ENCODE measurements at places on chromosomes 4 and X.

DNA sequence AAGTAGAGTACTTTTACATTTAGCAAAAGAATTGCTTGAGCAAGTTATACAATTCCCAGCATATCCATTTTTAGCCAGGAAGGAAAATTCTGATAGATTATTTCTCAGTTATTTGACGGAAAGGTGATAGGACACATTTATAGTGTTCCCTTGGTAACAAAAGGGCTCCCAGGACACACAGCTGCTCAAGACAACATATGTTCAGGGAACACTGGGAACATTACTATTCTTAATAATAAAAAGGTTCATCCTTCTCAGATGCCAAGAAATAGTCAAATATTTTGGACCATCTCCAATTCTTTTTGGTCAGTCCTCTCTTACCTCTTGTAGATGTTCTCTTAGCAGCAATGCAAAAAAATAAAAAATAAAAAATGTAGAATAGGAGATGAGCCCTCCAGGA is 66.8 kb upstream of the SMAD1 start:
- no peak for DNase-seq
- H3K27me3 ChIP-seq, result no peaks in the 10 kb centered on the region
- H3K27ac ChIP-seq, result no peak overlapping the region
- H3K4me3 ChIP-seq, result no peak overlapping the region

DNA sequence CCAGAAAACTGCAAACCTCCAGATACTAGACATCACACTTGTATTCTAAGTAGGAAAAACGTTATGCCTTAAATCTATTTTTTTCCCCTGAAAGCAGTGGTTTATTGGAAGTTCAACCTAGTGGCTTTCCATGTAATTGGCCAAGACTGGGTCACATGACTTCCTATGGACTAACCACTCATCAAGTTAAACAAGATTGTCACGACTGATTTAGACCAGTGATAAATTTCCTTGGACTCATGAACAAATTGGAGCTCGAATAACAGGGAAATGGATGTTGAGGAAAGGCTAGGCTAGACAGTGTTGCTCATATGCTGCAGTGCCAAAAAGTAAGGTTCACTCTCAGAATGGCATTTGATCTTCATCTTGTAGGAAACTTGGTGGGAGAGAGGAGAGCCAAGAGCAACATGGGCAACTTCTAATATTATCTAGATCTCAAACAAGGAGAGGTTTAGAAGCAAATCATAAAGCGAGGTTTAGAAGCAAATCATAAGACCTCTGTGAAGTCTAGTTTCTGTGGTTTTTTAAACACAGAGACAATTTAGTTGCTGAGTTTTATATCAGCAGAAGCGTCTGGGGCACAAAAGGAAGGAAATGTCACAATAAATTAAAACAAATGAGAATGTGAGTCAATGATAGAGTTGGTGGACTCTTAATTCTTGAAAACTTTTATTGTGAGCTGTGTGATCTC is 165.6 kb upstream of the BOD1L1 start:
- no peak overlapping the region for H3K4me3 ChIP-seq
- no peak overlapping the region for H3K27ac ChIP-seq
- H3K36me3 ChIP-seq, result no peaks in the 10 kb centered on the region

GRCh38 chrX:47234583-47234982 is 1.8 kb downstream of the USP11 start:
- H3K27ac ChIP-seq, result peak overlapping the region; percentile 100
- no peaks in the 10 kb centered on the region for H3K27me3 ChIP-seq
- DNase-seq, result no peak
- peaks cover 39% of the 10 kb centered on the region for H3K4me1 ChIP-seq
- H3K4me3 ChIP-seq, result peak overlapping the region; percentile 96

DNA sequence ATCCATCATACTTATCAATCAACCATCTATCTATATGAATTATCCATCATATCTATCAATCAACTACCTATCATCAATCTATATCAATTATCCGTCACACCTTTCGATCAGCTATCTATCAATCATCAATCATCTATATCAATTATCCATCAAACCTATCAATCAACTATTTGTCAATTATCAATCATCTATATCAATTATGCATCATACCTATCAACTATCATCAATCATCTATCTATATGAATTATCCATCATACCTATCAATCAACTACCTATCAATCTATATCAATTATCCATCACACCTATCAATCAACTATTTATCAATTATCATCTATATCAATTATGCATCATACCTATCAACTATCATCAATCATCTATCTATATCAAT is 70.6 kb upstream of the PPP2R3B start:
- DNase-seq, result no peak
- no peaks in the 10 kb centered on the region for H3K4me1 ChIP-seq
- H3K36me3 ChIP-seq, result peaks cover 11% of the 10 kb centered on the region
- peak overlapping the region; percentile 5 for H3K4me3 ChIP-seq

DNA sequence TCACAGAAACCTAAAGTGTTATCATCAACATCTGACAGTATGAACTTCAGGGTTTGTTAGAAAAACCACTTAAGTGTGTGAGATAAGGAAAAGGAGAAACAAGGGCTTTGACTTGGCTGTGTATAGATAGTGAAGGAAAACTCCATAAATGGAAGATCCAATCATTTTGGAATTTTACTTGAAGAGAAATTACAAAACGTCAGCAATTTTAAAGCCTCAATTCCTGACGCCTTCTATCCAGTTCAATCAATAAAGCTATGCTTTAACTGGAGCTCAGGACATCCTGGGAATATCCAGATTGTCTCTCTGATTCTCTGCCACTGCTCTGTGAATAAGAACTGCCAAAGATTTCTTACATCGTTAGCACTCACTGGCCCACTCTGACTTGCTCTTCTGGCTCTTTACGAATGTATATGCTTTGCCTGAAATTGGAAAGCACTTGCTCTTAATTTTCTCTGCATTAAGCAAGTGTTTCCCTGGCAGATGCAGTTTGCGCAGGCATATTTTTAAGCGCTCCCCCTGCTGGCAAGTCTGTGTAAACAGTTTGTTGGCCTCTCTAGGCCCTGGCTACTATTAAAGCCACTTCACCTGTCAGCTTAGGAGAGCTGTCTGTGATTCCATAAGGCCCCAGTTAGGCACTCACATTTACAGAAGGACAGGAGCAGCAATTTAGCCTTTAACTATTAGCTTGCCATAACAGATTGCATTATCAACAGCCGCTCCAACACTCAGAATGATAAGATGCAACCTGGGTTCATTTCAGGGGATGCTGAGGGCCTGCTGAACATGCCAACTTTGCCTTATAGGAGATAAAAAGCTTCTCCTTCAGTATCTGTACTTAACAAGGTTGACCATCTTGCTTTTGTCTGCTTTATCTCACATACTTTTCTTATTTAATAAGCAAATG is 251.4 kb upstream of the DDX53 start:
- no peaks in the 10 kb centered on the region for H3K36me3 ChIP-seq
- no peak overlapping the region for H3K4me3 ChIP-seq
- H3K27me3 ChIP-seq, result no peaks in the 10 kb centered on the region
- H3K27ac ChIP-seq, result no peak overlapping the region

DNA sequence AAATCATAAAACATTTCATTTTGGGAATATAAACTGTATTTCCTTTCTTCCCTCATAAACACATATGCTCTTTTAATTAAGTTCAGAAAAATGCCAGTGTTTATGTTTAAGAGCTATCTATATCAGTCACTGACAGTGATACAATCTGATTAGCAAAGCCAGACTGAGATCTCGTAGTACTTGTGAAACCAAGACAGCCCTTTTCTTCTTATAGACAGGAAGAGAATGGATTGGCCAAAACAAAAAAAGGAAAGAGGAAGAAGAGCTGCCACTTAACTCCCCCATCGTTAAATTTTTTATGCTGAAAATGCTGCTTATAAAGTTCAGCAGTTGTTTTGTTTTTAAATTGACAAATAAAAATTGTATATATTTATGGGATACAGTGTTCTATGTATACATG is 87.4 kb downstream of the PLAC1 start:
- no peak overlapping the region for H3K4me3 ChIP-seq
- H3K27ac ChIP-seq, result no peak overlapping the region
- H3K4me1 ChIP-seq, result peaks cover 18% of the 10 kb centered on the region
- no peak for DNase-seq

DNA sequence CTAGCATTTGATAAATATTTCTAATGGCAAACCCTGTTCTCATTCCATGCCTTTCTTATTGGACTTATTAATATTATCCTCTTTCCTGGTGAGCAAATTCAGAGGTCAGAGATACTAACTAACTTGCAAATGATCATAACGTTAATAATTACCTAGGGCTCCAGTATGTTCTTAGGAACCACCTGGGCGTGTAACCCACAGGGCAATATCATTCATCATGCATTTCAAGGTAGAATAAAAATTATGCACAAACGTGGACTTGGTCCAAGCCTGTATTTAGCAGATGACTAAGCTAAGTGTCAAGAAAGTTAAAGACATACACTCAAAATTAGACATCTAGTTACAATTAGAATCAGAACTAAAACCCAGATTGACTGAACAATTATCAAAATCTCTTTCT is 850.1 kb downstream of the TRIML1 start:
- no peak overlapping the region for H3K4me3 ChIP-seq
- no peak for DNase-seq
- no peaks in the 10 kb centered on the region for H3K27me3 ChIP-seq
- H3K4me1 ChIP-seq, result peaks cover 10% of the 10 kb centered on the region

- no peaks in the 10 kb centered on the region for H3K36me3 ChIP-seq
- DNase-seq, result peak; percentile 57
- peak overlapping the region; percentile 65 for H3K4me3 ChIP-seq
These were observed 21.4 kb upstream of the PLCXD1 start for GRCh38 chrX:259692-260355.

DNA sequence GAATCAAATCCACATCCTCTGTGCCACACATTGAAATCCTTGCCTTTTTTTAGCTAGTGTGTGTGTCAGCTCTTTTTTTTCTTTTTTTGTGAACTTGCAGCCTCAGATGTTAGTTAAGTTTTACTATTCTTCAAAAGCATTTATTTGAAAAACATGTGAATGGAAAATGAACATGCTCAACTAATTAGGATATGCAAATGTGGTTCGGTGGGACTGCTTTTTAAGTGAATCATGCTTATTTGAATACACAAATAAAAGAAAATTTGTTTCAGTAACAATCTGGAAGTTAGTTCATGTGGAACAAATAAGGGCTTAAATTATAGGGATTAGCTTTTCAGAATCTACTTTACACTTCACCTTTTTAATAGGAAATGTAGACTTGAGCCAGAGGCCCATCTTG is 751.5 kb upstream of the FAM241A start:
- H3K4me3 ChIP-seq, result no peak overlapping the region
- no peaks in the 10 kb centered on the region for H3K36me3 ChIP-seq
- H3K4me1 ChIP-seq, result no peaks in the 10 kb centered on the region
- DNase-seq, result no peak
- H3K27me3 ChIP-seq, result peaks cover 3% of the 10 kb centered on the region

GRCh38 chr4:118927974-118928373 is 39.3 kb downstream of the SYNPO2 start:
- no peak overlapping the region for H3K27ac ChIP-seq
- peaks cover 4% of the 10 kb centered on the region for H3K4me1 ChIP-seq
- no peak overlapping the region for H3K4me3 ChIP-seq

- no peaks in the 10 kb centered on the region for H3K27me3 ChIP-seq
- H3K27ac ChIP-seq, result peak overlapping the region; percentile 91
- no peaks in the 10 kb centered on the region for H3K36me3 ChIP-seq
These were observed 21.4 kb upstream of the AFAP1 start for GRCh38 chr4:7960790-7961655.

- H3K36me3 ChIP-seq, result no peaks in the 10 kb centered on the region
- no peaks in the 10 kb centered on the region for H3K27me3 ChIP-seq
- no peak for DNase-seq
- H3K4me1 ChIP-seq, result no peaks in the 10 kb centered on the region
- H3K4me3 ChIP-seq, result no peak overlapping the region
These were observed 380.7 kb upstream of the NOCT start for GRCh38 chr4:138634915-138635314.

DNA sequence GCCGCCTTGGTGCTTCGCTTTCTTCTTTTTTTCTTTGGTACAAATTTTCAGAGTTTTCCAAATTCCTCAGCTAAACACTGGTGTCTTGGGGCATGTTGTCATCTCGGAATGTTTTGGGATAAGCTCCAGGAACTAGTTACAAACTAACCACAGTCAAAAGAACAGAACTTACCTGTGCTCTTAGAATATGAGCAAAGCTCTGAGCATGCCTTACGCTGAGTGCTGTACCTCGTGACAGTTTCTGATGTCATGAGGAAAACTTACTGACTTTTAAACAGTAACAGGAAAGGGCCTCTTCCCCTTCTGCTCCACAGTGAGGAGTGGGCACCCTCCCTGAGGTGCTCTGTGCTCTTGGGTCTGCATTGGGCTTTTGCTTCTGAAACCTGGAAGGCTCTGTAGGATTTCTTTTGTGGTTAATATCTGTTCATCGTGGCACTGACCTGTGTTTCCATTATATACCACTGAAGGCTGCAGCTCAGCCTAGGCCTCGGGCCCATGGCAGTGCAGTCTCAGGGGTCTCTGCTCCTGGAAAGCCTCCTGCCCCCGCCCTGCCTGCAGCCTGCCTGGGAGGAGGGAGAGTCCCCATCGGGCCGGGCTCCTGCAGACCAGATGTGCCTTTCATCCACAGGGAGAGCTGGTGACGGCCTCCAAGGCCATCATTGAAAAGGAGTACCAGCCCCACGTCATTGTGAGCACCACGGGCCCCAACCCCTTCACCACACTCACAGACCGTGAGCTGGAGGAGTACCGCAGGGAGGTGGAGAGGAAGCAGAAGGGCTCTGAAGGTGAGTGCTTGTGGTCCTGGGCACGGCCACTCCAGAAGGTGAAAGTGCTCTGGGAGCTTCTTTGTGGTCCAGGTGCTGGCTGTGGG is 48.7 kb downstream of the NOP14 start:
- H3K27ac ChIP-seq, result peak overlapping the region; percentile 69
- H3K36me3 ChIP-seq, result peaks cover 42% of the 10 kb centered on the region
- no peak overlapping the region for H3K4me3 ChIP-seq
- no peaks in the 10 kb centered on the region for H3K4me1 ChIP-seq
- DNase-seq, result no peak

GRCh38 chrX:150364347-150365050 is 1.4 kb downstream of the MAMLD1 start:
- H3K36me3 ChIP-seq, result no peaks in the 10 kb centered on the region
- peaks cover 43% of the 10 kb centered on the region for H3K27me3 ChIP-seq
- no peak overlapping the region for H3K27ac ChIP-seq
- no peaks in the 10 kb centered on the region for H3K4me1 ChIP-seq
- H3K4me3 ChIP-seq, result peak overlapping the region; percentile 73

DNA sequence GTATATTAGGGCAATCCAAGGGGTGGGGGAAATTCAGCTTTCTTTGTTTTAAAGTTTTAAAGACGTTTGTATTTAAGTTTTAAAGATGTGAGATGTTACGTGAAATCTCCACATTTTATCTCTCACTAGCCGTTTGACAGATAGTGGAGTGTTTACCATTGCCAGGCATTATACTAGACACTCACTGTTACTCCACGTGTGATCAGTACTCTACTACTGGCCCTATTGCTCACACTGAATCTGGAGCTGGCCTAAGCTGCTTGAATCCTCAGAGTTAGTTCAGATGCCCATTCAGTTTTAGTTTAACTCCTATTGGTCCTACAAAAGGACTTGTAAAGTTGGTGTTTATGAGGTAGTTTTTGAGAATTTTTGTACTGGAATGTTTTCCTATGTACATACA is 4.5 kb downstream of the ADAD1 start:
- no peaks in the 10 kb centered on the region for H3K36me3 ChIP-seq
- DNase-seq, result no peak
- peaks cover 3% of the 10 kb centered on the region for H3K27me3 ChIP-seq
- H3K27ac ChIP-seq, result no peak overlapping the region

- H3K4me1 ChIP-seq, result peaks cover 5% of the 10 kb centered on the region
- no peaks in the 10 kb centered on the region for H3K36me3 ChIP-seq
- DNase-seq, result no peak
- no peaks in the 10 kb centered on the region for H3K27me3 ChIP-seq
- no peak overlapping the region for H3K27ac ChIP-seq
These were observed 278.3 kb downstream of the INPP4B start for GRCh38 chr4:142567620-142568451.

GRCh38 chr4:72418458-72418857 is 150.6 kb downstream of the ADAMTS3 start:
- no peak for DNase-seq
- H3K4me1 ChIP-seq, result peaks cover 7% of the 10 kb centered on the region
- H3K27ac ChIP-seq, result no peak overlapping the region
- H3K27me3 ChIP-seq, result no peaks in the 10 kb centered on the region
